Activated CD8-positive, alpha-beta memory T cell treated with anti-CD3 and anti-CD28 coated beads, Interleukin-2, amount 50 U/mL, for 4 hours (primary cell): ENCODE measurements at places on chromosomes 12 and 14.
A peak's percentile ranks its signal among the peaks of the same experiment; 100 is the strongest.

- DNase-seq, result no peak
Measured at GRCh38 chr14:93186466-93186865, 1.3 kb downstream of the LYSET start.

DNA sequence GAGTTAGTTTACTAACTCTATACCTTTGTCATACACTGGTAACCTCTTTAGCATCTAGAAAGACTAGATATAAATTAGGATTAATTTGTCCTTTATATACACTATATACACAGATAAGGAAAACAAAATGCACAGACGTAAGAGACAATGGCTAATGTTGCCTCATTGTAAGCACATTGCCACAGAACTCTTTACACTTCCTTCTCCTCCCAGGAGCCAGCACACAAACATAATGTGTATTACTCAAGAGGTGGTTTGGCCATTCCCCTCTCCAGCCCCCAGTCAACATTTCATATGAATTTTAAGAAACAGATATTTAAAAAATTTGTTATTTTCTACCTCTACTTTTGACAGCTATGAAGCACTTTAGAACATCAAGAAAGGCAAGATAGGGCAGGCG is 131.4 kb upstream of the OR4E1 start:
- no peak for DNase-seq

DNA sequence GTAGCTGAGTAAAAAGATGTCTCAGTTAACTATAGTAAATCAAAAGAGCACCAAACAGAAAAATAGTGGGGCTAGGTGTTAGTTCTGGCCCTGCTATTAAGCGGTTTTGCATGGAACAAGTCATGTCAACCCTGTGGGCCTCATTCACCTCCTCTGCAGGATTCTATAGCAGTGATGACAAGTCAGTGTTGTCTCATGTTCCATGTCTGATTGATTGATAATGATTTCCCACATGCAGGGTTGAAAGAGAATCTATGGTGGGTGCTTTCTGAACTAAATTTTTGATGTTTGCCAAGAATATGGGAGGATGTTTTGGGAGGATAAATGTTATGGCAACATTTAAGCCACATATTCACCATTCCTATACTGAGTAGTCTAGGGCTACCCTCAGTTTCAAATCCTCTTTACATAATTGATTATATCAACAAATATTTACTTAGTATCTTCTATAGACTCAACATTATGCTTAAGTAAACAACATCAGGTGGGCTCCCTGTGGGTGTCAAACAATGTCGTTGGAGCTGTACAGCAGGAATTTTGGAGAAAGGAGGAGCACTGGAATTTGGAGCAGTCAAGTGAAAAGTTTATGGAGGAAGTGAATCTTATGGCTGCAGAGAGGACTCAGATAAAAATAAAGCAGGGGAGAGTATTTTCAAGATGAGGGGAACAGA is 48.6 kb downstream of the IRAK3 start:
- no peak for DNase-seq

- DNase-seq, result no peak
Measured at GRCh38 chr12:28367326-28367725, 177.1 kb downstream of the CCDC91 start.

- DNase-seq, result no peak
Measured at GRCh38 chr12:118751355-118751754, 230.0 kb upstream of the SRRM4 start.

- no peak for DNase-seq
Measured at GRCh38 chr12:28258998-28259397, 68.7 kb downstream of the CCDC91 start.

DNA sequence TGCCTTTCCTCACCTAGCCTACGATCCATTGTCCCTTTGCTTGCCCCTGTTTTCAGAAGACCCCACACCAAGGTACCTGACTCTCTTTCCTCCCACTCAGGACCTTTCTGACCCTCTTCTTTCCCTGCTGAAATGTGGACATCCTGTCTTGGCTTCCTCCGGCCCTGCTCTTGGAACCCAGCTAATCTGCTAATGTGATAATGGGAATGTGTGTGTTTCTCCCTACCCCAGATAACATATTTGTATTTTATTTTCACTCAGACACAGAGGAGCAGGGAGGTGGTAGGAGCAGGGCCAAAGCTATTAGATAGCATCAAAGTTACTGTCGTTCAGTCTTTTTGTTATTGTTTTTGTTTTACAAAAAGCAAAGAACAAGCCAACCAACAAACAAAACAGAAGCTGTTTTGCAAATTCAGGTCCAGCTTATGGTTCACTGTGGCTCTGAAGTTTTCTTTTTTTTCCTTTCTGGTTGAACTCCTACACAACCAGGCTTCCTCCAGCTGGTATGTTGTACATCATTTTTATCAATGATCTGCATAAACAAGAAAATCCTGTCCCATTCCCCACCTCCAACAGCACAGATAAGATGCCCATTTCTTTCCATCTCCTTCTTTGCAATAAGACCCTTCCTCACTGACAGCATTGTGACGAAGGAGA is 137.3 kb downstream of the C12orf75 start:
- no peak for DNase-seq

- DNase-seq, result peak; percentile 25
Measured at GRCh38 chr14:51094282-51094821, 553 bp downstream of the TRIM9 start.

DNA sequence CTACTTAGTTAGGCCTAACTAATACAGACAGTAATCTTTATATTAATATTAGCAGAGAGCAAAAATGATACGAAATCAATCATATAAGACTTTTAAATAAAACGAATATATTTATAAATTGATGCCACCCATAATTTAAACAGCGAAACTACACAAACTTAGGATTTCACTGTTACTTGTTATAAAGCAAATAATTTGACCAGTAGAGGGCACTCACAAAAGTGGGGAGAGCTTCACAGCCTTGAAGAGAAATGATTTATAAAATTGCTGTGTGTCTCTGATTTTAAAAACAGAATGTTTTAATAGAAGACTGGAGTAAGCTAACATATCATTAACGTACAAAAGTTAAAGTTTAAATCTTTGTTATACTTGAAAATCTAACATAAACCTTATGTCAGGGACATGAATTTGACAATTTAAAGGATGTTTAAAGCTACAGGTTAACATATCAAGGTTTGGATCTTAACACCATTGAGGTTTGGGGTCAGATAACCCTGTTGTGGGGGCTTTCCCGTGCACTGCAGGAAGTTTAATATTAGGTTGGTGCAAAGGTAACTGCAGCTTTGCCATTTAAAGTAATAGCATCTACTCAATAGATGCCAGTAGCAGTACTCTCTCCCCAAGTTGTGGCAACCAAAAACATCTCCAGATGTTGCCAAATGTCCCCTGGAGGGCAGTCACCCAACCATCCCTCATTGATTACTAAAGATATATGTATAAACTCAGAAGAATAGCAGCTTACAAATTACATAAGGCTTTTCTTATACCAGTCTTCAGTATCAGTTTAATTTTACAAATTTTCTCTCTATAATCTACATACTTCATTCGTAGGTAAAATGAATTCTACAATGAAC is 9.3 kb downstream of the KRAS start:
- DNase-seq, result peak; percentile 21

- DNase-seq, result no peak
Measured at GRCh38 chr12:56288705-56289387, 11.3 kb downstream of the CS start.

DNA sequence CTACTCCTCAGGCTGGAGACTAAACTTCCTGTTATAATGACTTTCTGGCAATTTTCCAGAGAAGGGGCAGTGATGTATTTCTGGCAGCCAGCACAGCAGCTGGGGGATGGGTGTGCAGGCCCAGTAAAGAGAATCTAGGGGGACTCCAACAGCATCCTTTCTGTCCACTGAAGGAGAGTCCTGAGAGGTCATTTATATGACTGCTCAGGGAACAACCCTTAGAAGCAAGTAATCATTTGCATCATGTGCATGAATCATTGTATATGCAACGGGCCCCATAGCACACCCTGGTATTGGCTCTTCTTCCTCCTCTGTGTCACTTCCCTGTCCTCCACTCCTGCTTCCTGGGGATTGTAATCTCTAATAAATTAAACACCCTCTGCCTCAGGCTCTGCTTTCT is 493.8 kb downstream of the RPS29 start:
- no peak for DNase-seq

- no peak for DNase-seq
Measured at GRCh38 chr14:59096303-59096702, 92.2 kb upstream of the DAAM1 start.

DNA sequence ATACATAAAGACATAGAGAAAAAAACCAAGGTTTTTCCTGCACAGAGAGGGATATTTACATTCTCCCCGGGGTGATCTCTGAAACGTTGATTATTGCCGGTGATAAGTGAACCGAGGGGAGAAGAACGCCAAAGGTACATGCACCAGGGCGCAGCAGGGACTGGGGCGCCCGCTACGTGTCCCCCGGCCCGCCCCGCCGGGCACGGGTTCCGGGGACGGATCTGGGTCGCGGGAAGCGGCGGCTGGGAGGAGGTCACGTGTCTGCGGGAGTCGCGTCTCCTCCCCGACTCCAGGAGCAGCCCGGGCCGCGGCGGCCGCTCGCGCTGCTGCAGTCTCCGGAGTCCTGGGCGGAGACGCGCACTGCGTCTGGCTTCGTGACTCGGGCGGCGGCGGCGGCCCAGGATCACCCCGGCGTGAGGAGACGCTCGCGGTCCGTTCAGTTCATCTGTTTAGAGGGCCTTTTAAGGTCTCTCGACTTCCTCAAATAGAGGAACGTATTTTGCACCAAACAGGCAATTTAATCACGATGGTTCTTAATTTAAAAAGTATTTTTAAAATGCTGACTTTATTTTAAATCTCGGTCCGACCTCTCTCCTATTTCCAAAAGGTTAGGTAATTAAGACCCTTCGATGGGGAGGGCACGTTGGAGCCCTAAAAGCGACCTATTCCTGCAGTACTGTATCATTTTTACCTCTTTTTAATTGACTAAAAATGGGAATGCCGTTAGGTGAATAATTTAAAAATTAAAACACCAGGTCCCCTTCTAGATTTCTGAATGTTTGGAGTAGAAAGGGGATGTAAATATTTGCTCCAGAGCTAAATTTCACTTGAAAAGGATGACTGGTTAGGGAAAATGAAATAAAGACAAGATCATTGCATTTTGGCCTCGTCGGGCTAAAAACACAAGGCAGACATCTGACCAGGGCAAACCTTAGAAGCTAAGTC is 1.8 kb upstream of the BHLHE41 start:
- peak; percentile 19 for DNase-seq

- DNase-seq, result no peak
Measured at GRCh38 chr12:53191885-53192530, 11.3 kb upstream of the CSAD start.

DNA sequence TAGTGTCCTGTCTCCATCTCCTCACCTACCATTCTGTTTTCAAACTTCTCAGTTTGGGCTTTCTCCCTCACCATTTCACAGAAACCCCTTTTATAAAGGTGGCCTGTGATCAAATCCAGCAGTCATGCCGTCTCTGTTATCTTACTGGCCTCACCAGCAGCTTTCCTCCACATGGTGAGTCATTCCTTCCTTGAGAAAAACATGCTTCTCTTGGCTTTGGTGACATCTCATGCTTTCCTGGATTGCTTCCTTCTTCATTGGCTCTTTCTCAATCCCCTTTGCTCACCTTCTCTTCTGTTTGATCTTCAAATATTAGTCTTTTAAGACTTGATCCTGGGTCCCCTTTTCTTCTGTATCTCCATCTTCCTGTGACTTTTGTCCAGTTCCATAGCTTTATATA is 164.9 kb downstream of the ANO4 start:
- DNase-seq, result no peak

DNA sequence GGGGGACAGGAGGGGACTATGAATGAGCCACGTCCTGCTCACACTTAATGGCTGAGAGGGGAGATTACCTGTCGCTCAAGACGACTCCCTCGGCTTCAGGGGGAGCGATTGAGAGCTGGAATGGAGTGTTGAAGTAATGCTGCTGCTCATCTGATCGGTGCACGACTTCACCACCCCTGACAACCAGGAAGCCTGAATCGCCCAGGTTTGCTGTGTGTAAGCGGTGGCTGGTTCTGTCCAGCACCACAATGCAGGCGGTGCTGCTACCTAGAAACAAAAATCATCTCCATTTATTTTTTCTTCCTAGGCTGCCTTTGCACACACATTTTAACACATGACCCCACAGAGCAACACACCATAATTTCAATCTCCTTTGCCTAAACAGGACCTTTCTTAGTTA is 37.3 kb downstream of the PPTC7 start:
- no peak for DNase-seq
